Stimulated activated CD4-positive, alpha-beta T cell treated with anti-CD3 and anti-CD28 coated beads, Interleukin-4, amount 100 ng/mL, for 4 hours (primary cell): ENCODE measurements at places on chromosomes 1 and 21.

DNA sequence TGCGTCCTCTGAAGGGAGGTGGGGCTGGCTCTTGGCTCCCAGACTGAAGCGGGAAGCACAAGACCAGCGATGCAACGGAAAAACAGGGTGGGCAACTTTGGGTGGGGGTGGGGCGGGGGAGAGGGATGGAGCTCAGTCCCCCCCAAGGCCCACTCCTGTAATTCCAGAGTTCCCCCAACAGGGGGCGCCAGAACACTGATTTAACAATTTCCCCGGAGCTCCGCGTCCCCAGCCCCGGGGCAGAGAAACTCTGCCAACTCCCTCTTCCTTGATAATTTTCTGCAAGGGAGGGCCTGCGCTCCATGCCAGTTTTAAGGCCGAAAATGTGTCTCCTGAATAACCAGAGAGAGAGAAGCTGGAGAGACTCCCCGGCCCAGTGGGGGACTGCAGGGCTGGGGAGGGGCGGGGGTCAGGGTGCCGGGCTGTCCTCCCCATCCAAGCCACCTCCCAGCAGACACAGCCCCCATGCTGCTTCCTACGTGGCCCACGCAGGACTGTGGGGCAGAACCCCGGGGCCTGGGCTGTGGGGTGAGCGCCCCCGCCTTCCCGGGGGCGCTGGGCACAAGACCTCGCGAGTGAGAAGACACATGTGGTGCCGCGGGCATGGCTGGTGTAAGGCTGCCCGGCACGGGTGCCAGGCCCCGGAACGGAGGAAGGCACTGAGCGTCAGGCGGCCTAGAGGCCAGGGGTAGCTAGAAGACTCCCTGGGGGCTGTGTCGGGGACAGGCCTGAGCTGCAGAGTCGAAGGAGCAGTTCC lies 51.4 kb downstream of the KIF21B start:
- DNase-seq = peak; percentile 59

DNA sequence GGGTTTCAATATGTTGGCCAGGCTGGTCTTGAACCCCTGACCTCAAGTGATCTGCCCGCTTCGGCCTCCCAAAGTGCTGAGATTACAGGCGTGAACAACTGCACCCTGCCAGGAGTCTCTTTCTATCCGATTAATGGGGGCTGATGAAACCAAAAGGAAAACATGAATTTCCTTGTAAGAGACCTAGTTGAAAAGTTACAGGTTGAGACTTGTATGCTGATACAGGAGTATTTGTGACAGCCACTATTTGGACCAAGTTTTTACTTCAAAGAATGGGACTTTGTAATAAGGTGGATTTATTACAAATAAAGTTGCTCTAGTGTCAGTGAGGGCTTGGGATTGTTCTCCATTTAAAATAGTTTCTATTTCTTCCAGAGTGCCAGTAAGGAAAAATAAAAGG lies 43.6 kb upstream of the TMEM61 start:
- DNase-seq = no peak

- peak; percentile 55 for DNase-seq
These were observed 81.5 kb downstream of the ABCA4 start for GRCh38 chr1:94039514-94039870.

GRCh38 chr1:205449254-205449749 lies 6.5 kb downstream of the BLACAT1 start:
- DNase-seq = no peak

DNA sequence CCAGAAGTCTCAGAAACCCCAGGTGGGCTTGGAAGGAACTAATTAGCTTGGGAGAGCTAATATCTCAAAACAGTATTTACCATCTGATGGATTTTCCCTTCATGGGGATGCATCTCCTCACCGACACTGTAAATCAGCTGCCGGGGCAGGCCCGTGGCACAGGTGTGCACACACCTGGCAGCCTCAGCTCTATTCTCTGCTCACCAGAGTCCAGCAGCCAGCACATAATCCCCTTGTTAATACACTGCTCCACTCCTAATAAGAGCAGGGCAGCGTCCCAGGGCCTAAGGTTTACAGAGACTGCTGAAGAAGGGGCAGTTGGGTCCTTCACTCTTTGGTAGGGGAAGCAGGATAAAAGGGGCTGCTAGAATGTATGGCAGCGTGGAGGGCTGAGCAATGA lies 200.0 kb downstream of the TOMM20 start:
- no peak for DNase-seq

- no peak for DNase-seq
These were observed 1.3 kb downstream of the ACTRT2 start for GRCh38 chr1:3022511-3022973.

GRCh38 chr21:39182484-39183271 lies 573 bp downstream of the PSMG1 start:
- no peak for DNase-seq

DNA sequence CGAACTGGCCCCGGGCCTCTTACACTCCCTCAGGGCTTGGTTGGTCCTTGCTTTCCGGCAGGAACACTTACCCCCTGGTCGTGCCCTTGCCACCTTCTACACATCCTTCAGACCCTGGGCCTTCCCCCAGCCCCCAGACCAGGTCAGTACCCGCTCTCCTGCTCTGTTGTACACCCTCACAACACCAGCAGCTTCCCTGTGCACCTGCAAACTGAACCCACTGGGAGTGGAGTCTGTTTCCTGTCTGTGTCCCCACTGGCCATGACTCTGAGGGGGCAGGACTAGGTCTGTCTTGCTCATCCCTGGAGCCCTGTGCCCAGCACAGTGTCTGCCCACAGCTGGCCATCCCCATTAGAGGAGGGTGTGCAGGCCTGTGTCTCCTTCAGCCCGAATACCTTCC lies 2.1 kb upstream of the TMEM200B start:
- DNase-seq = no peak

- DNase-seq = peak; percentile 11
These were observed 961 bp downstream of the RBM15 start for GRCh38 chr1:110340207-110340468.

- no peak for DNase-seq
These were observed 134.0 kb downstream of the TOMM20 start for GRCh38 chr1:234994436-234995295.

GRCh38 chr1:201309416-201309815 lies 26.1 kb downstream of the PKP1 start:
- no peak for DNase-seq

GRCh38 chr1:230901671-230902070 lies 33.4 kb upstream of the C1orf198 start:
- DNase-seq = no peak

DNA sequence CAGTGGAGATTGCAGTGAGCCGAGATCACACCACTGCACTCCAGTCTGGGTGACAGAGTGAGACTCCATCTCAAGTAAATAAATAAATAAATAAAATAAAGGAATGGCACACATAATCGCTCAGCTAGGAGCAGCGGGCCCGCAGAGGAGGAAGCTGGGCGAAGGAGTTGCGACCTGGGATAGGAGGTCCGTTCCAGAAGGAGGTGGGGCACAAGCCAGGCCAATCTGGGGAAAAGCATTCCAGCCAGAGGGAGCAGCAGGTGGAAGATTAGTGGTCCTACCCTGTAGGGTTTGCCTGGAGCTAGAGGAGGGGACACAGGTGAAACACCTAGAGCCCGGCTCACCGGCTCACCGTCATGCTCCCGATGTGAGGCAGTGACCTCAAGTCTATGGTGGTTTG lies 40.3 kb upstream of the CASZ1 start:
- DNase-seq = no peak

GRCh38 chr21:46077674-46078101 lies 20.2 kb upstream of the COL6A2 start:
- no peak for DNase-seq

DNA sequence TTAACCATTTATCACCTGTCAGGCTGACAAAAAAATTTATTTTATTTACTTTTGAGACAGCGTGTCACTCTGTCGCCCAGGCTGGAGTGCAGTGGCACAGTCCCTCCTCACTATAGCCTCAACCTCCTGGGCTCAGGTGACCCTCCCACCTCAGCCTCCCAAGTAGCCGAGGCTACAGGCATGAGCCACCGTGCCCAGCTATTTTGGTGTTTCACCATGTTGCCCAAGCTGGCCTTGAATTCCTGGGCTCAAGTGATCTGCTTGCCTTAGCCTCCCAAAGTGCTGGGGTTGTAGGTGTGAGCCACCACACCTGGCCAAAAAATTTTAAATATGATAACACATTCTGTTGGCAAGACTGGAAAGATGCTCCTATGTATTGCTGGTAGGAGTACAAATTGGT lies 11.1 kb downstream of the IPO9 start:
- no peak for DNase-seq

GRCh38 chr1:88673446-88673845 lies 10.6 kb upstream of the PKN2 start:
- DNase-seq = no peak

- no peak for DNase-seq
These were observed 38.5 kb downstream of the EIF2D start for GRCh38 chr1:206573762-206574161.

DNA sequence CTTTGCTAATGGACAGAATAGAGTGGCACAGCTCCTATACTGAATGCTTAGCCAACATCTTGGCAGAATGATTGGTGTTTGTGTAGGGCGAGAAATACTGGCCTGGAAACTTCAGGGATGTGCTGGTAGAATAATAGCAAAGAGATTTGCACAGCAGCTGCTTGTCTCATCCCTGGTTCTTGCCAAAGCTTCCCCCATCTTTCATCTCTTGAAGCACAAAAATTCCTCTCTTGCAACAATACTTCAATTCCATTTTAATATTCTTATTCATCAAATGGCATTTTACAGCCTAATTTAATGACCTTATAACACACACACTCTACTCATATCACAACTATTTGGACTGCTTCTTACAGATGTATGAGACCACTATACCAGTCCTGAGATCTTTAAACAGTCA lies 37.7 kb downstream of the LHX8 start:
- DNase-seq = no peak

DNA sequence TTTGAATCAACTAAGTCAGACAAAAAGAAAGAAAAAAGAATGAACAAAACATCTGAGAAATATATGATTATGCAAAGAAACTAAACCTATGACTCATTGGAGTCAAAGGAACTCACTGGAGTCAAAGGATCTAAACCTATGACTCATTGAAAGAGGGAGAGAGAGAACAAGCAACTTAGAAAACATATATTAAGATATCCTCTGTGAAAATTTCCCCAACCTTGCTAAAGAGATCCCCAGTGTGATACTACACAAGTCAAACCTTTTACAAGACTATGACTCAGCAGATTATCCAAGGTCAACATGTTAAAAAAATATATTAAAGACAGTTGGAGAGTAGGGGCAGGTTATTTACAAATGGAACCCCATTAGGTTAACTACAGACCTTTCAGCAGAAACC lies 1538.3 kb downstream of the NCAM2 start:
- DNase-seq = no peak

DNA sequence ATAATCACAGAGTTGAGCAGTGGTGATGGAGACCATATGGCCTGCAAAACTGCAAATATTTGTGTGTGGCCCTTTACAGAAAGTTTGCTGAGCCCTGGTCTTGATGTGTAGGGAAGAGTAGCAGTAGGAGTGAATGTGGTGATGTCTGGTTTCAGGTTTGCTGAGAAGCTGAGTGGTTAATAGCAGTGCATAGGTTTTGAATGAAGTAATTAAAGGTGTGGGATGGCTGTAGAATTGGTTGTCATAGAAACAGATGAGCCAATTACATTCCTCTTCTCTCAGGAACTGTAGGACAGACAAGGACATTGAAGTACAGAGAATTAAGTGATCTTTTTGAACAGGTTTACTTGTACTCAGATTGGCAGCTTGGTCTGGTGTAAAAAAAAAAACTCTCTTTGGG lies 37.4 kb downstream of the PRDM2 start:
- no peak for DNase-seq

DNA sequence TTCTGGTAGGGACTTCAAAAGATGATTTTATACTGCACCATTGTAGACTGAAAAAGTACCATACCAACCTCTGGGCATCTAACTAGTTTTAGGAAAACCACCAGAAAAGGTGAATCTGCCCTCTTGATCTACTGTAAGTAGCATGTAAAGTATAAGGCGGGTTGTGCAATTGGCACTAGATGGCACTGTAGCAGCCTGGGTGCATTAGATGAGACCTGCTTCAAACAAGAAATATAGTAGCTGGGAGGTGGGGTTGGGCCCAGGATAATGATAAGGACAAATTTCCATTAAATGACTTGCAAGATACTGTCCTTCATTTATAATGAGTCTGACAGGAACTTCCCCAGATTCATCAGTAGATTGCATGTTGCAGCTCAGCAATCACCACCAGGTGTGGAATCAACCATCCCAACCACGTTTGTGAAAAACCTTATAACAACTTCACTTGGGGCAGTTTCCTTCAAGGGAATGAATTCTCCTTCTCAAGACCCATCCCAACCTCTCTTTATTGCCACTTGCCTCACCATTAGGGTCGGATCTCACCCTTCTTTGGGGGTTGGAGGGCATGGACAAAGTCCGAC lies 37.3 kb upstream of the IL10 start:
- no peak for DNase-seq

GRCh38 chr1:226804907-226805759 lies 65.3 kb upstream of the PSEN2 start:
- no peak for DNase-seq

DNA sequence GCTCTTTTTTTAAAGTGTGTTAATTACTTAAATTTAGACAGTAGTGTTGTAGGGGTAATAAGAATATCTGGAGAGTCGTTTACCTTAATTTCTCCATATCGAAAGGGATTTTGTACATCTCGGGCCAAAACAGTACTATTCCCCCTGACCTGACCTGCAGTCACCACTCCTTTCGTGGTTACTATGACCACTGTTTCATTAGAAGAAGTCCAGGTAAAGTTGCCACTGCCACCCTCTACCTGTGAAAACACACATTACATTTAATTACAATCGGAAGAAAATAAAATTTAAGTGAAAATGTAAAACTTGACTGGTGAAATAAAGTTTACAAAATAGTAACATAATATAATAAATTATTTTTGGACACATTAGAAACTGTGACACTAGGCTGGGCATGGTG lies 37.2 kb downstream of the NUP210L start:
- DNase-seq = no peak

DNA sequence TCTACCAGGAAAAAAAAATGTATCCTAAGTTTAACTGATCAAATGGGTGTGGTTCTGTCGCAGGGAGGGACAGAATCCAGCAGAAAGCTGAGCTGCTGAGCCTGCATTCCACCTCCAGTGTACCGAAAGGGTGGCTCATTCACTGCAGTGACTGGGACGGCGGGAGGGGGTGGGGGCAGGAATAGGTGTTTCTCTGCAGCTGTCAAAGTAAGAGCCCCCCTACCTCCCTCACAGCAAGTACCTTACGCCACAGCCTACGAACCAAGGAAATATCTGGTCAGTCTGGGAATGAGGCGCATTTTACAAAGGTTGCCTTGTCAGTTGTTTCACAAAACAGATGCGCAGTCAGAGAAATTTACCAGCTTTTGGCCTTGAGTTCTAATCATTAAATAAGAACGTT lies 1.7 kb downstream of the S100B start:
- DNase-seq = no peak

DNA sequence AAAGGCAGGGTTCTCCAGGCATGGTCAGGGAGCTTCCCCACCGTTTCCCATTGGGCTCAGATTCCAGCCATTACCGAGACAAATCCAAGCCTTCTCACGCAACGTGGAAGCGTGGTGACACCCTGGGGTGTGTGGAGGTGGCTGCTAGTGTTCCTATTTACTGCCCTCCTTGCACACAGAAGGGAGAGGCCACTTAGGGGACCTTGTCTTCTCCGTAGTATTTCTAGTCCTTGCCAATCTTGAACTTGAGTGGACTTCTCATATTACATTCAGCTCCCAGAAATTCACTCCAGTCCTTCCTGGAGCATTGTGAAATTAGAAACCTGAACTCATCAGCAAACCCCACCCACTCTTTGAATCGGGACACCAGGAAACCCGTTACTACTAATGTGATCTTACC lies 131.6 kb downstream of the AJAP1 start:
- no peak for DNase-seq
